Activated CD4-positive, alpha-beta memory T cell treated with anti-CD3 and anti-CD28 coated beads, Interleukin-2, amount 10 ng/mL, durations not matched to agents 7 days and 5 days (primary cell): ENCODE measurements at places on chromosomes 2 and 18. TPM values are rescaled to one million over a fixed set of nuclear protein-coding genes. Genes with fewer than 3 reads are reported as not detected.

DNA sequence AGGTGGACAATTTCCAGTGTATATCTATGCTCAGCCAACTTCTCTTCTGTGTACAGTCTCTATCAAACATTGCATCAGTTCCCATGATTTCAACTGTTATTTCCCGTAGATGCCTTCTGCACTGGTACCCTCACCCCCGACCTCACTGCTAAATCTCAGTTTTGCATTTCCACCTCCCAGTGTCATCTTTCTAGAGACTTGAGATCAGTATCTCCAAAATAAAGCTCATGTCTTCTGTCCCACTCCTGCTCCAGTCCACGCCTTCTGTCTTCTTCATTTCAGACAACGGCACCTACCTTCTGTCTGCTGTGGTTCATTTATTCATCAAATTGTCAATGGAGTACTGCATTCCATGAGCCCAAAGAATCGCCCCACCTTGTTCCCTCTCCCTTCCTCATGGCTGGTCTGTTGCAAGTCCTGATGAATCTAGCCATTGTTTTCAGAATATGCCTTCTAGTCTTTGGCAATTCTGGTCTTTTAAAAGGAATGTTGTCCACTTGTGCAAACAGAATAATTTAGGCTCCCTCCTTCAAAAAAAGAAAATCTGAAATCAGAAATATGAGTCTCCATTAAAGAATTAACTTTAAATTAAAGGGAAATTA, 23.3 kb upstream of the NPAS2 start:
- no peak for DNase-seq

- DNase-seq = peak; percentile 12
Measured at GRCh38 chr2:238941262-238941792, 93.4 kb downstream of the TWIST2 start.

The ZNF2 gene
- total RNA-seq = 3.5 TPM

DNA sequence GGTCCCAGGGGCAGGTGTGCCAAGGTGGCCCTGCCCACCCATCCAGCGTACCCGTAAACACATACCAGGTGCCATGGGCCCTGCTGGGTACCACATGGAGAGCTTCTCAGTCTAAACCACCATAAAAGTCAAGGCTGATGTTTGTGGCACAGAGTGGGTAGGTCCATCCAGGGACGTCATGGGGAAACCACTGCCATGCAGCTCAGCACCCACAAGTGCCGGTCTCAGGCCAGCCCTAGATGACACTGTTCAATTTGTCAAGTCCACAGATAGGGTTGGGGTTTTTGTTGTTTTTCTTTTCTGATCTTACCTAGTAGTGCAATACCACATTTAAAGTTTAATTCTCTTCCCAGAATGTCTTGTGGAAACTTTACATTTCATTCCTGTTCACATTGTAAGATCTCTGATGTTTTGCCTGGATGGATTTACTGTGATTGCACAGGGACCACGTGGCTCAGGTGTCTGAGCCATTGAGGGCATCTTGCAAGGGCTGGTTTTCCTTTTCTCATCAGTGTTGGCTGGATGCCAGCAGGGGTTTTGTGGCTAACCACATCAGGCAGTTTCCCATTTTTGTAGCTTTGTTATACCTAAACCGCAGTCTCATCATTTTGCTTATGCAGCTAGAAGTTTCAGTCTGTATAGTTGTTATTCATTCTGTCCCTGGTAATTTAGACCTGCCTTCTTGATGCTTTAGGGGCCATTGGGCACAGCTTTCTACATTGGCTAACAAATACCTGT, 64.7 kb downstream of the STK25 start:
- DNase-seq = peak; percentile 93

DNA sequence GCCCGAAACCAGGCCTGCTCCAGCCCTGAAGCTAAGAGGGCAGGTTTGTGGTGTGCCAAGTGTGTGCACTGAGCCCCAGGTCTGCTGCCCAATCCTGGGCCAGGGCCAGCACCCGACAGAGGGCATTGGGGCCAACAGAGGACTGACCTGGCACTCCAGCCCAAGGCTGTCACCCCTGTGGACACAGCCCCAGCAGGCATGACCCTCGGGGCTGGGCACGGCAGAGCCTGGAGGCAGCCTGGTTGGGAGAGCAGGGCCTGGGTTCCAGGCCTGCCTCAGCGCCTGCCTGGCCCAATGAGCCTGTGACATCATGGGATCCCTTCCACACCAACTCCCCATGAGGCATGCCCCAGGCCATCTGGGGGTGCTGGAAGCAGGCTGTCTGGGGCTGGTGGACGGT, 10.8 kb upstream of the SNED1 start:
- DNase-seq = no peak

GRCh38 chr2:172293952-172294351, 133.4 kb upstream of the ITGA6 start:
- no peak for DNase-seq

The IMPA2 gene
- 12.6 TPM for total RNA-seq

GRCh38 chr2:44981714-44982108, 27.5 kb downstream of the SIX2 start:
- DNase-seq = peak; percentile 69

DNA sequence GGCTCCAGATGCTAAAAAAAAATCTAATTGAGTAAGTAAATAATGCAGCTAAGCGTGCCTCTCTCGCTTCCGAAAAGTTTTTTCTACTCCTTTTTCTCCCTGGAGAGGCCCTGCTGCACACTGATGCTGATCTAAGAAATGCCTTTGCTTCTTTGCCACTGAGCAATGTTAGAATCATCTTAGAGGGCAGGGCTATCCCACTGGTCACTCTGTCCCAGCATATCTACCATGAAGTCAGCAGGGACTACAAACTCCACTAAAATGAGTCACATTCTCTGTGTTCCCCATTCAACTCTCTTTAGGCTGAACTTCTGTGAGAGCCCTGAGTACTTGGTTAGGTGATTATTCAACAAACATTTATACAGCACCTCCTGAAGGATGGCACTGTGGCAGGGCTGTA, 127.6 kb upstream of the LYPD1 start:
- DNase-seq = no peak

The C2orf72 gene
- 0.35 TPM for total RNA-seq

The MBP gene
- total RNA-seq = 95.3 TPM

- DNase-seq = no peak
Measured at GRCh38 chr18:10059610-10060468, 146.0 kb downstream of the VAPA start.

DNA sequence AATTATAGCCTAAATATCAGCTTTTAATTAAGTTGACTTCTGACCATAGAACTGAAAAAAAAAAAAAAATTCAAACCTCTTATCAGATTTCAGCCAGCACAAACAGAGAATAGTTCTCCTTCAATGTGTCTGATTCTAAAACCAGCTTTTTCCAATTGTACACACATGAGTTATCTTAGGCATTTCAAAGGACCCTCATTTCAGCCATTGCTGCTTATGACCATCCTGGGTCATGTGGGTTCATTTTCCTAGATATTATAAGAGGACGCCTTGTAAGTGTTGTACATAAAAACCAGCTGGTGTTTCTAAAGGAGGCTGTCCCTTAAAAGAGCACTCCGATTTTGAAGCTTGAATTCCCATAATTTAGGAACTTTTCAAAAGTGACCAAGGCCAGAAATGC, 62.3 kb upstream of the DYNC1I2 start:
- DNase-seq = no peak

DNA sequence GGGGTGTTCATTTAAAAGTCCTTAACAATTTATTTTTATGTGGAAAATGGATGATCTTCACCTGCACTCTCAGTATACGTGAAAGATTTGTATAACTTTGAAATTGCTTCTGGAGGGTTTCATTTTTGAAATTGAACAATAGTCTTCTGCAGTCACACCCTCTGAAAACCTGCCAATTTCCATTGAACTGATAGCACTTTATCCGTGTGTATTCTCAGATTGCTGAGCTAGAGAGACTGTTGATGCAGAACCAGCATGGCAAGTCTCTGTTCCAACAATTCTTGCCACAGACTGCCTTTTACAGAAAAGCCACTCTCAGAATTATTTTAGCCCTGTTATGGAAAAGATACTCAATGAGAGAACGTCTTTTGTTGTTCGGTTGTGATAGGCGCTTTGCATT, 6.6 kb upstream of the GULP1 start:
- no peak for DNase-seq

The MYO3B gene
- total RNA-seq = 0.38 TPM

GRCh38 chr18:40874233-40874632, 1080.8 kb upstream of the PIK3C3 start:
- DNase-seq = no peak

DNA sequence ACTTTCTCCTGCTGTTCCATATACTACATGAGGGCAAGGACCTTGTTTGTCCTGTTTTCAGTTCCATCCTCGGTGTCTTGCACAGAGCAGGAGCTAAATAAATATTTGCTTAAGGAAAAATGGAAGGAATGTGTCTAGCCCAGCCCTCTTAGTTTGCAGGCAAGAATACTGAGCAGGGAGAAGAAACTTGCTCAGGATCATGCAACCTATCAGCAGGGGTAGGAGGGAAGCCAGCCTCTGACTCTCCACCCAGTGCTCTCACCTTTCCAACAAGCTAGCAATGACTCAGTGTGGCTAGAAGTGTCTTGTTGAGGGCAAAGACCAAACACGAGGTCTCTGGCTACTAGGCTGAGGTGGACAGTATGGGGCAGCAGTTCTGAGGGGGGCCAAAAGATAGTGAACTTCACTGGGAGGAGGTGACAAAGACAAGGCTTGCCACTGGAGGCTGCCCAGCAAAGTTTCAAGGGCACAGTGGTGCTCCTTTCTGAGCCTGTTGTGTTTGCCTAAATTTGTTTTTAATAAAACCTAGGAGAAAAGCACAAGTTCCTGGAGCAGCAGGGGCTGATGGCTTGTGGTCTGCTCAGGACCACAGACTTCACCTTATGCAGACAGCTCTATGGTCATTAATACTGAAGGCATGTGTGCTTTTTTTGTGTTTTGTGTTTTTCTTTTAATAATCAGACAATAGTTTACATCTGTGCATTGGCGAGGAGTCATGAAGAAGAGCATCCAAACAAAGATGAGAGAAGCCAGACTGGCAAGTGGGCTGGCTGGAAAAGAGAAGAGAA, 49.1 kb upstream of the CTAGE1 start:
- DNase-seq = no peak

The LAMA1 gene
- total RNA-seq = not detected

The METTL4 gene
- total RNA-seq = 22.1 TPM

- DNase-seq = no peak
Measured at GRCh38 chr18:62460851-62461300, 61.9 kb upstream of the ZCCHC2 start.

The LONRF2 gene
- total RNA-seq = 0.08 TPM

DNA sequence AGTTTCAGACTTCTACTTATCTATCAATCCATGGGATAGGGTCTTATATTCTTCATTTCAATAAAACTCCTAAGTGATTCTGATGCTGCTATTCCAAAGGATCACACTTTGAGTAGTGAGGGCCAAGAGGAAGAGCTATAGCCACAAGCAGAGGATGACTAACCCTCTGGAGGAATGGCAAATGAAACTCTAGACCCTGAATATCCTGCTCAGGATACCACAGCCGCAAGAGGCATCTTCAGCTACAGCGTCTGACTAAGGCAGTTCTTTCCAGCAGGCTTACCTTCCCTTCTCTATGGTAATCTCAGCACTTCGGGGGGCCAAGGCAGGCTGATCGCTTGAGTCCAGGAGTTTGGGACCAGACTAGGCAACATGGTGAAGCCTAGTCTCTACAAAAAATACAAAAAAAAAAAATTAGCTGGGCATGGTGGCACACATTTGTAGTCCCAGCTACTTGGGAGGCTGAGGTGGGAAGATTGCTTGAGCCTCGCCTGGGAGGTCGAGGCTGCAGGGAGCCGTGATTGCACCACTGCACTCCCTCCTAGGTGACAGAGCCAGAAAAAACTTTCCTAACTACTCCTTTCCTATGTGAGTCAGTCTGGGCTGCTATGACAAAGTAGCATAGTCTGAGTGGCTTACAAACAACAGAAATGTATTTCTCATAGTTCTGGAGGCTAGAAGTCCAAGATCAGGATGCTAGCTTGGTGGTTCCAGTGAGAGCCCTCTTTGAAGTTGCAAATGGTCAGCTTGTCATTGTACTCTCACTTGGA, 371.9 kb downstream of the IRS1 start:
- DNase-seq = no peak

- DNase-seq = no peak
Measured at GRCh38 chr2:20092226-20092900, 40.9 kb upstream of the LAPTM4A start.

DNA sequence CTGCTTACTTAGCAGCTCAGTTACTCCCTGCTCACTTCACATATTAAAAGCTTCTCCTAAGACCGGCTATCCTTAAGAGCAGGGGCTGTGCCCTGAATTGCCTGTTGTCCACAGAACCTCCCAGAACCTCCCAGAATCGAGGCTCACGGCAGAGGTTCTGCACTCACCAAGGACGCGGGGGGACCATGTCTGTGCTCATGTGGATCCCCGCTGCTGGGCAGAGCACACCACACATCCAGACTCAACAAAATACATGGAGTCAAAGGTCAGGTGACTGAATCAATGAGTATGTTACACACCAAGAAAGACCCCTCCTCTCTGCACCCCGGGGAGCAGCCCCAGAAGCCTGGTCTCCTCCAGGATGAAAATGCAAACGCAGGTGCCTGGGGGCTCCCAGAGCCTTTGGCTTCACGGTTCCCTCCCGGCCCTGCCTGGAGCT, 149.0 kb downstream of the MBP start:
- DNase-seq = peak; percentile 11

DNA sequence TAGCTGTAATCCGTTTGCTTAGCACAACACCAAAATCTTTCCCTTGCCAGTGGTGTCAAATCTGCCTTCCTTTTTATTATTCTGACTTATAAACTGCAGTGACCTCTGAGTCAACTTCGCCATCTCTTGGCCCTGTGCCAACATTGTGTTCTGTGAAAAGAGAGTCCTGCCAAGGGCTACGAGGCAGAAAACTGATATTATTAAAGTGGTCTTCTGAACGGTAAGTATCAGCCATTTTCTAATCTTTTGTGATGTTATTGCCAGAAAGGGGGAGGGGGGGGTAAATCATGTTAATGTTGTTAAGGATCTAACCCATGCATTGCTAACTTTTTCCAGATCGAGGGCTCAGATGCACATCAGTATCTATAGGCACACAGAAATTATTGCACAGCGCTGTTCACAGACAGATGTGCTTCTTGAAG, 121.5 kb upstream of the LTBP1 start:
- DNase-seq = no peak

- DNase-seq = peak; percentile 49
Measured at GRCh38 chr2:102615620-102616436, 3.5 kb upstream of the SLC9A2 start.

DNA sequence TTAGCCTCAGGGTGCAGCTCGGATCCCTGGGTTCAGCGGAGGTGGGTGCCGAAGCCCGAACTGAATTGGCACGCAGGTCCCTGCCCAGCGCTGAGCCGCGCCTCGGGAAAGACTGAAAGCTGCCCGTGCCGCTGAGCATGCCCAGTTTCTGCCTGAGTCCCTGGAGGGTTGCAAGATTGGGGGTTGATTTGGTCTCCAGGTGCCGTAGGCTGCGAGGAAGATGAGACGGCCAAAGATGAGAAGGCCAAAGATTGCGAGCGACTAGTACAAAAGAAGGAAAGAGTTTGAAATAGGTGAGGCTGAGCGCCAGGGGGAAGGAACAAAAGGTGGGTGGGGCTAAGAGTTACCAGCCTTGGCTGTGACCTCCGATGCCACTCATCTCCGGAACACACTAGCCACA, 852 bp upstream of the KCNH7 start:
- no peak for DNase-seq

- DNase-seq = no peak
Measured at GRCh38 chr2:207141386-207141785, 24.4 kb downstream of the KLF7 start.

- peak; percentile 98 for DNase-seq
Measured at GRCh38 chr2:9630736-9631552, at the start of gene YWHAQ. TSS of gene YWHAQ (minus strand) at chr2:9630997. CDS start at chr2:9630452, 545 bp downstream.
